Trophoblast cell (in vitro differentiated cells and primary cell): ENCODE measurements at places on chromosomes 1 and 21.

GRCh38 chr1:170157820-170158219 lies 12.1 kb downstream of the NTMT2 start:
- no peak for DNase-seq

DNA sequence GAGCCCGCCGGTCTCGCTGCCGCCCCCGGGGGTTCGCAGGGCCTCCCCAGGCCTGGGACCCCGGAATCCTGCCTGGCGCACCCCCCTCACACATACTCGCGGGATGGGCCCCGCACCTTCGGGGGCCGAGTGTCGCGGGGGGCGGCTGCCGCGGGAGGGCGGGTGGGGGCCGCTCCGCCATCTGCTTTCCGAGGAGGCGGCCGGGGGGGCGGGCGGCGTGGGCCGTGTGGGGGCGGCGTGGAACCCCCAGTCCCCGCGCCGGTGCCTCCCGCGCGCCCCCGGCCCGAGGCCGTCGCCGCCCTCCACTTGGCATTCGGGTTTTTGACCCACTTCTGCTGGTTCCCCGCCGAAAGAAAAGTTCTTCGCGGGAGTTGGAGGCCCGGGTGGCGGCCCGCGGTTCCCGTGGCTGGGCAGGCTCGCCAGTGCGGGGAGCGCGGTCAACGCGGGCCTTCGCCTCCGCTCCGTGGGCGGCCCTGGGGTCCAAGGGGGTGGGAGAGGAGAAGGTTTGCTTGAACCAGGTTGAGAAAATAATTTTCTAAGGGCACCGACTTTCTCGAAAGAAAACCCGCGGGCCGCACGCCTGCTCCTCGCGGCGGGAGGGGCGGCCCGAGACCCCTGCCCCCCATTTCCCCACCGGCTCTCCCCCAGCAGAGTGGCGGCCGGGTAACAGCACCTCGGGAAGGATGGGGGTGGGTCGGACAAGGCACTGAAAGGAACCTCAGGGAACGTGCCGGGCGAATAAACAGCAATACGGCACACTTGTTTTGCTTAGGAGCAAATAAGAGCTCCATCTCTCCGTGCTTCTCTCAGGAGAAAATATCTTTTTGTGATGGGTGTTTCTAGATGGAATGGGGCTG lies 1.6 kb downstream of the PHF13 start:
- no peak for DNase-seq

DNA sequence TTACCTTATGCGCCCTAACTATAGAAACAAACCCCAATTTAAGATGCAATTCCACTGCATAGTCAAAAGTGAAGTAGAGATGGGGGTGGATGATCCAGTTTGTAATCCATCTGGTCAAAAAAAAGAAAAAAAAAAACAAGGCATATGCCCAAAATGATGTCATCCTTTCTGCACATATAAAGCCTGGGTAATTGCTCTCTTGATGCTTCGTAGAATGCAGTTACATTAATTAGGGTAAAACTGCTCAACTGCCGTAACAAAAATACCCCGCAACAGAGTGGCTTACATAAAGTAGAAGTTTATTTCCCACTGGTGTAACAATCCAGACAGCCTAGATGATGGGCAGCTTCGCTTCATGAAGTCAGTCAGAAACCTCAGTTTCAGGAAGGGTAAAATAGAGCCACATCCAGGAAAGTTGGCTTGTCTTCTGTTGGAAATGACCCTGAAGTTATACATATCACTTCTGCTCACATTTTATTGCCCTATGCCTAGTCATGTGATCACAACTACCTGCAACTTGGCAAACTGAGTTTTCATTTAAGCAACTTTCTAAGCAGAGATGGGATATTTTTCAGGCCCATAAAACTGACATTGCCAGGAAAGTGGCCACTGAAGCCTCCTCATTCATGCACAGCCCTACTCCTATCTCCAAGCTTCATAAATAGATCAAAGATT lies 221.7 kb downstream of the C1orf94 start:
- no peak for DNase-seq

GRCh38 chr1:6445062-6445763 lies 20.6 kb downstream of the ESPN start:
- DNase-seq: peak; percentile 48

GRCh38 chr1:63730211-63730610 lies 43.6 kb upstream of the ROR1 start:
- no peak for DNase-seq
